ENCODE measurements at places on chromosomes 11 and 22. TPM values are rescaled to one million over a fixed set of nuclear protein-coding genes. Genes with fewer than 3 reads are reported as not detected.
A peak's percentile ranks its signal among the peaks of the same experiment; 100 is the strongest.

GRCh38 chr22:30304495-30305244, 15.4 kb upstream of the CASTOR1 start:
- H3K36me3 ChIP-seq, result peaks cover 14% of the 10 kb centered on the region
- peak overlapping the region; percentile 98 for H3K27ac ChIP-seq
- H3K4me3 ChIP-seq, result peak overlapping the region; percentile 69
- peaks cover 91% of the 10 kb centered on the region for H3K4me1 ChIP-seq
- no peaks in the 10 kb centered on the region for H3K27me3 ChIP-seq

DNA sequence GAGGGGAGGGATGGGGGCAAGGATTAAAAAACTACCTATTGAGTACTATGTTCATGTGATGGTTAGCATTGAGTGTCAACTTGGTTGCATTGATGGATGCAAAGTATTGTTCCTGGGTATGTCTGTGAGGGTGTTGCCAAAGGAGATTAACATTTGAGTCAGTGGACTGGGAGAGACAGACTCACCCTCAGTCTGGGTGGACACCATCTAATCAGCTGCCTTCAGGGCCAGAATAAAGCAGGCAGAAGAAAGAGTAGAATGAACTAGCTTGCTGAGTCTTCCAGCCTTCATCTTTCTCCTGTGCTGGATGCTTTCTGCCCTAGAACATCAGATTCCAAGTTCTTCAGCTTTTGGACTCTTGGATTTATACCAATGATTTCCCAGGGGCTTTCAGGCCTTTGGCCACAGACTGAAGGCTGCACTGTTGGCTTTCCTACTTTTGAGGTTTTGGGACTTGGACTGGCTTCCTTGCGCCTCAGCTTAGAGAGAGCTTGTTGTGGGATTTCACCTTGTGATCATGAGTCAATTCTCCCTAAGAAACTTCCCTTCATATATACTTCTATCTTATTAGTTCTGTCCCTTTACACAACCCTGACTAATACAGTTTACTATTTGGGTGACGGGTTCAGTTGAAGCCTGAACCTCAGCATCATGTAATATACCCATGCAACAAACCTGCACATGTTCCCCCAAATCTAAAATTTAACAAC, 70.2 kb downstream of the MTNR1B start:
- H3K27me3 ChIP-seq, result no peaks in the 10 kb centered on the region
- H3K4me1 ChIP-seq, result peaks cover 2% of the 10 kb centered on the region
- no peak overlapping the region for H3K27ac ChIP-seq
- H3K36me3 ChIP-seq, result no peaks in the 10 kb centered on the region

DNA sequence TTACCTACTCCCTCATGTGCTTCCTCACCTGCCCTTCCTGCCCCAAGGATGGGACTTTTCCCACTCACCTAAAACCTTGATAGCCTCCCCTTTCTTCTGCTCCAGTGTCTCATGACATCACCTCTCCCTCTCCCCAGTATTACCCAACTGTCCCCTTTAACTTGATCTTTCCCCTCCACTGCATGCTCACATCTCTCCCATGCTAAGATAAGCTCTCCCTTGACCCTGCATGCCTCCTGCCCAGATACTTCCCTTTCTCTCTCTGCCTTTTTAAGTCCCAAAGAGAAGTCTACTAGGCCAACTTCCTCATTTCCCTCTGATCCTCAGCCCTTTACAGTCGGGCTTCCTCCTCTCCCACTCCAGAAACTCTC, 14.8 kb downstream of the CD3E start:
- peak overlapping the region; percentile 19 for H3K27ac ChIP-seq
- no peak for DNase-seq
- peaks cover 71% of the 10 kb centered on the region for H3K4me1 ChIP-seq

The UCP3 gene
- total RNA-seq, result 2.0 TPM
